NCI-H345 (cell line): ENCODE measurements at places on chromosomes 5 and 9.
A peak's percentile ranks its signal among the peaks of the same experiment; 100 is the strongest.

DNA sequence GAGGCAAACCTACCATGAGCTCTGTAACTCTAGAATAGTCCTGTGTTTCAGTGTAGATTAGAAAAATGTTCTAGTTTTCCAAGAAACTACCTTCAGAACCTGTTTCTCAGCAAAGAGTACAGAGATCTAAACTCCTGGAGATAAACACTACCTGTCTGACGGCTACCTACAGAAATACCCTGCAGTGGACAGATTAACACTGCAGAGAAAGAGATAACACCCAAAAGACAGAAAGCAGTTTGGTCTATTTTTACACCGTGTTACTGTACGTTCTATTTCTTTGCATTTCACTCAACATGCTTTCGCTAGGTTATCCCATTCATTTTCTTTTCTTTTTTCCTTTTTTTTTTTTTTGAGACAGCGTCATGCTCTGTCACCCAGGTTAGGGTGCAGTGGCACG is 11.6 kb downstream of the SCAI start:
- DNase-seq: no peak

- no peak for DNase-seq
These were observed 119.5 kb upstream of the TNC start for GRCh38 chr9:115237385-115237998.

GRCh38 chr5:59187857-59188256 is 605.0 kb downstream of the RAB3C start:
- peak; percentile 6 for DNase-seq

GRCh38 chr5:91469517-91470165 is 86.5 kb upstream of the ARRDC3 start:
- DNase-seq: no peak

- no peak for DNase-seq
These were observed 43.4 kb upstream of the PAM start for GRCh38 chr5:102711525-102712385.

GRCh38 chr9:91583161-91583875 is 159.7 kb upstream of the NFIL3 start:
- no peak for DNase-seq

GRCh38 chr5:52831786-52832511 is 44.2 kb downstream of the ITGA1 start:
- DNase-seq: no peak

- DNase-seq: no peak
These were observed 120.1 kb downstream of the FEM1C start for GRCh38 chr5:115424446-115424845.

DNA sequence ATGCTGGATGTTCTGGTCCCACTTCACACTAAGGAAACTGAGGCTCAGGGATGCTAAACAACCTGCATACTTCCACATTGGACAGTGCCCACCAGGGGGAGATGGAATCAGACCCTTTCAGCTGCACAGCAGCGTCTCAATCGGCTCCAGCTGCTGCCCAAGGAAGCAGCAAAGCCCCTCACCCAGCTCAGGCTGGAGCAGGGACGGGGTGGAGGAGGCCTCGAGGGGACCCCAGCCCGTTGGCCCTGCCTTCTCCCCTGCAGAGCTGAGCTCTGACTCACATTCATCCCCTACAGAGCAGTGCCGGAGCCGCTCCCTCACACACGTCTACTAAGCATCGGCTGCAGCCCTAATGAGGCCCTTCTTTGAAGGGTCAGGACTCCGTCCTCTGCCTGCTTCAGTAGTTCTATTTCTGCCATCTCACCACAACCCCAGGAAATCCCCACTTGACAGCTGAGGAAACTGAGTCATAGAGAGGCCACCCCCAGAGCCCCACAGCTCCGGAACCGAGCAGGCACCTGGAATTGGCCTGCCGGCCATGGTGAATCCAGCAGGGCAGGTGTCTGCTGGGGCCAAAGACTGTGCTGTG is 21.5 kb upstream of the SUSD3 start:
- no peak for DNase-seq

DNA sequence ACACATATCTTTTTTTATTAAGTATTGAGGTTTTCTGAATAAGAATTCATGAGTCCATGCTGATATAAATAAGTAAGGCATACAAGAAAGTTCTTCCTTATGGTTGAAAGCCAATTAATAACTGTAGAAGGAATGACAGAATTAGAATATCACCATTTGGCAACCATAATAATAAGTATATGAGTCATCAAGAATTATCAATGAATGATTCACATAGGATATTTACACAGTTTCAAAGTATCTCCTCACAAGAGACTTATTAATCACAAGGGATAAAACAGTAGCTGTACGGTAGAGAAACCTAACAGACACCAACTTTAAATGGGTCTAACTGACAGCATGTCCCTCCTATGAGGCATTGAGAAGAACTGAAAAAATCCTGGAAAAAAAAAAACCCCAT is 161.6 kb downstream of the NR3C1 start:
- no peak for DNase-seq

GRCh38 chr5:115888027-115888426 is 46.3 kb downstream of the AP3S1 start:
- no peak for DNase-seq

- no peak for DNase-seq
These were observed 23.2 kb downstream of the STK10 start for GRCh38 chr5:172164769-172165212.

GRCh38 chr5:145979270-145980223 is 43.2 kb downstream of the SH3RF2 start:
- no peak for DNase-seq

GRCh38 chr9:75891771-75892215 is 1.3 kb downstream of the PCSK5 start:
- peak; percentile 29 for DNase-seq

DNA sequence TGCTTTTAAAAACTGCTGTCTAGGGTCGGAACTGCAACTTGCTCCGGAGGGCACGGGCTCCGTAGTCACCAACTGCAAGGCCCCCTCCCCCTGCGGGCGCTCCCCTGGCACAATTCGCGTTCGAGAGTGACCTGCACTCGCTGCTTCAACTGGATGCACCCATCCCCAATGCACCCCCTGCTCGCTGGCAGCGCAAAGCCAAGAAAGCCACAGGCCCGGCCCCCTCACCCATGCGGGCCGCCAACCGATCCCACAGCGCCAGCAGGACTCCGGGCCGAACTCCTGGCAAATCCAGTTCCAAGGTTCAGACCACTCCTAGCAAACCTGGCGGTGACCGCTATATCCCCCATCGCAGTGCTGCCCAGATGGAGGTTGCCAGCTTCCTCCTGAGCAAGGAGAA is 64.2 kb upstream of the GAS1 start:
- DNase-seq: no peak

GRCh38 chr9:77945798-77946197 is 85.8 kb downstream of the GNAQ start:
- no peak for DNase-seq

DNA sequence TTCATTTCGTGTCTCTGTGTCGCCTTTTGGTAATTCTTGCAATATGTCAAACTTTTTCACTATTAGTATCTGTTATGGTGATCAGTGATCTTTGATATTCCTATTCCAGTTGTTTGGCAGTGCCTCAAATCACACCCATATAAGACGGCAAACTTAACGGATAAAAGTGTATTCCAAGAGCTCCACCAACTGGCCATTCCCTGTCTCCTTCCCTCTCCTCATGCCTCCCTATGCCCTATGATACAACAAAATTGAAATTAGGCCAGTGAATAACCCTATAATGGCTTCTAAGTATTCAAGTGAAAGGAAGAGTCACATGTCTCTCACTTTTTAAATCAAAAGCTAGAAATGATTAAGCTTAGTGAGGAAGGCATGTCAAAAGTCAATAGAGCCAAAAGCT is 74.8 kb downstream of the CDK5RAP2 start:
- no peak for DNase-seq

GRCh38 chr5:73974871-73975360 is 348.9 kb downstream of the ARHGEF28 start:
- no peak for DNase-seq

GRCh38 chr9:112065806-112066606 is 109.1 kb downstream of the SUSD1 start:
- no peak for DNase-seq

DNA sequence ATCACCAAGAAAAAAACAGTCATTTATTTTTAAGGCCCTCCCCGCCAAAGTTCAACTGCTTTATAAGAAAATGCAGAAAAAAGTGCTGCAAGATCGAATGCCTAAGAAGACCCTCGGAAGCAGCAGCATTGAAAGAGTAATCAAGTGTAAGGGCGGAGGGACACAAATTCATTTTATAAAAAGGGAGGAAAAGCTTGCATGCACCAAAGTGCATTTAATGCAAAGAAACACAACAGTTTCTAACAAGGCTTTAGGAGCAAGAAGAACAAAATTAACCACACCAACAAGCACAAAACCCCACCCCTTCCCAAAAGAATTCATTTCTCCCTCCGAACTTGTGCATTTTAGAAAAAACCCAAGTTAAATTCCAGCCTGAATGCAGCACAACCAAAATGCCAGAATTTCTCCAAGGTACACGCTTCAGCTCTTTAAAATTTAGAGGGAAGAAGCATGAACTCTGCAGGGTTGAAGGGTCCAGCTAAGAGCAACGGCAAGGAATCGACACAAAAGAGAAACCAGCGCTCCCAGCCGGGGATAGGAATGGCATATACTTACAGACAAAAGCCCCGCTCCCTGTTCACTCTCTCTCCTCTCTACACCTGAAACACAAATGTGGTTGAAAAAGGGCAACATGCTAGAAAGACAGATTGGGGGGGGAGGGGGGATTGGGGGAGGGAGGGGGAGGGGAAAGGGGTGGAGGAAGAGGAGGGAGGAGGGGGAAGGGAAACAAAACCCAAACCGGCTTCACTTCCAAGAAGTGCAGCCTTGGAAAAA is at the start of gene NREP:
TSS of gene NREP (minus strand) at position 614 of the 774 bp plus-strand sequence. CDS start 1,422 bp downstream, outside the sequence.
- DNase-seq: peak; percentile 69

- DNase-seq: no peak
These were observed 55.1 kb downstream of the ABCA1 start for GRCh38 chr9:104872656-104873488.

GRCh38 chr9:95733741-95734666 is 141.5 kb upstream of the ERCC6L2 start:
- DNase-seq: no peak

DNA sequence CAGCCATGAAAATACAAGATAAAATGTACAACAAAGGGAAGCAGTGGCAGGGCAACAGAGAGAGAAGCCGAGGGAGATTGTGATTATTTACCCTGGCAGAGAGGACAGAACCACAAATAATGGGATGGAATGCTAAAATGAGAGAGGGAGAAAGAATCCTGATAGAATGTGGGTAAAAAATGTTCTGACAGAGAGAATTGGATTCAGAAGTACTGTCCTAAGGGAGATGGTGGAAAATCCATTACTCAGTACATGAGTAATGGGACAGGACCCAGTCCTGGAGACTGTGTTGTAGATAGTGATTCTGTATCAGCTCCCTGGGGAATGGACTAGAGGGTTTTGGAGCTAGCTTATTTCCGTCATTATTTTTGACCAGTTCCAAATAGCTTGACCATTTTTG is 831.5 kb downstream of the MAT2B start:
- no peak for DNase-seq

GRCh38 chr9:95749493-95749892 is 126.0 kb upstream of the ERCC6L2 start:
- DNase-seq: no peak

GRCh38 chr9:34552986-34553385 is 30.2 kb upstream of the ENHO start:
- DNase-seq: no peak

DNA sequence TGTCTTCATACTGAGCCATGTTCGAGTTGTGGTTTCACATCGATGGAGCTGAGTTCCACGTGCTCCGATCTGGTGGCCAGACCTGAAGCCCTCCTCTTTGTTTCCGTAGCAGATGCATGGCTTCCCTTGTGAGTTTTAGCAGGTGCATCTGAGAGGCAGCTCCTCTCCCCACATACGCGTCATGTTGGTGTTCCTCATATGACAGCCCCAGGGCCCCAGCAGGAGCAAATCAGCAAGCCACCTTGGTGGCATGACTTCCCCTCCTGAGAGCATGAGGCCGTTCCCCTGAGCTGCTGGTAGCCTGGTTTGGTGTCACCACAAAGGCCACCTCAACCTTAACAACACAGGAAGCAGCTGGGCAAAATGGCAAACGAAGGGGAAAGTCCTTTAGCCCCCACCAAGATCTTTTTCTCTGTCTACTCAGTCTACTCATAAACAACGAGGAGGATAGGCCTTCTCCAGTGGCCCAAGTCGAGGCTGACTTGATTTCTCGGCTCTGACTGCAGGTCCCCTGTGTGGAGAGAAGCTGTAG is 5.9 kb downstream of the CYFIP2 start:
- no peak for DNase-seq

- DNase-seq: peak; percentile 8
These were observed 199.9 kb upstream of the PIK3R1 start for GRCh38 chr5:68015381-68016302.

DNA sequence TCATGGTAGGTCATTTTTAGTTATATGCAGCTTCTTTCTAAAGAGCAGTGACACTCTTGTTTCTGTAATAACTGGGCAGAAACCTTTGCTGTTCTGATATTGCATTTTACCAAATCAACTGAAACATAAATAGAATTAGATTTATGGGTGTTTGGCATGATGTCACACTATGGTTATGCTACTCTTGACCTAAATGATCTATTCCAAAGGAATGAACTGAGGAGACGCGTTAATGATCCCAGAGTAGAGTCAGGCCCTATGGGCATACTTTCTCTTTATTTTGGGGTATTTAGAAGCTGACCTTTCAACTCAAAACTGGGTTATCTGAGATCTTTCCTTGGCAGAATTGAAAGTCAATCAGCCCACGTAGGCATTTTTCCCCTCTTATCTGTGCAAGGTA is 146.8 kb upstream of the ADAMTSL1 start:
- no peak for DNase-seq

- DNase-seq: no peak
These were observed 1.2 kb upstream of the PCDHGA5 start for GRCh38 chr5:141362719-141363118.

GRCh38 chr9:116287721-116288120 is 134.1 kb downstream of the PAPPA start:
- DNase-seq: no peak

- no peak for DNase-seq
These were observed 484.6 kb upstream of the PIK3R1 start for GRCh38 chr5:67730917-67731474.
